GF-D8 (cell line): ENCODE measurements at places on chromosomes 2 and 18.

DNA sequence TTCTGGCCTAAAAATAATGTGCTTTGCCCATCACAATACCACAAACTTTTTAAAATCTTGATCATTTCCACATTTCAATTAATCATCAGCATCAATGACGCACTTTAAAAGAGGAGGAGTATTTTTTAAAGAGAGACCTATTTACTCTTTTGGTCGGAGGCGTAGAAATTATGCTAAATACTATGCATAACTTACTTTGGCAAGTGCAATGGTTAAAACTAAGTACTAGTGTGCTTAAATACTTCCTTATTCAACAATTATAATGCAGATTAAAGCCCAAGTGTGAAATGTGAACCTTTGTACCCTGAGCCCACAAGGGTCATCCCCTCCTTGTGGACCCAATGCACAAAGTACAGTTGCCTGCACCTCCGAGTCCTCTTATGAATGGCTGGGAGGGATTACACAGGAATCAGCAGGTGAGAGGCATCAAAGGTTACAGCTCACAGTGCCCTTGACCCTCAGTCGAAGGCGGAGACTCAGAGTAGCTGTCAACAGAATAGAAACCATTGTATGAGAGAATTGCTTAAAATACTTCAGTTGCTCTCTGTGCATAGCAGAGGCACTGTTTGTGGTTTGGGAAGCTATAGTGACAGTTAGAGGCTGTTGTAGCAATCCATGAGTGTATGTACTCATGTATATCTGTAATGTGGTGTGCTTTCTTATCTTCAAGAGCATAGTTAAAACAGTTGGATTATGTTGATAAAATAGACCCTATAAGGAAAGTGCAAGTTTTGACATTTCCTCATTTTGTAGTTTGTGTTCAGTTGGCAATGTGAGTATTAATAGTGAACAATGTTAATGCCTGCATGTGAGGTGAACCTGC, 151.7 kb upstream of the ITGA4 start:
- DNase-seq: peak; percentile 100

DNA sequence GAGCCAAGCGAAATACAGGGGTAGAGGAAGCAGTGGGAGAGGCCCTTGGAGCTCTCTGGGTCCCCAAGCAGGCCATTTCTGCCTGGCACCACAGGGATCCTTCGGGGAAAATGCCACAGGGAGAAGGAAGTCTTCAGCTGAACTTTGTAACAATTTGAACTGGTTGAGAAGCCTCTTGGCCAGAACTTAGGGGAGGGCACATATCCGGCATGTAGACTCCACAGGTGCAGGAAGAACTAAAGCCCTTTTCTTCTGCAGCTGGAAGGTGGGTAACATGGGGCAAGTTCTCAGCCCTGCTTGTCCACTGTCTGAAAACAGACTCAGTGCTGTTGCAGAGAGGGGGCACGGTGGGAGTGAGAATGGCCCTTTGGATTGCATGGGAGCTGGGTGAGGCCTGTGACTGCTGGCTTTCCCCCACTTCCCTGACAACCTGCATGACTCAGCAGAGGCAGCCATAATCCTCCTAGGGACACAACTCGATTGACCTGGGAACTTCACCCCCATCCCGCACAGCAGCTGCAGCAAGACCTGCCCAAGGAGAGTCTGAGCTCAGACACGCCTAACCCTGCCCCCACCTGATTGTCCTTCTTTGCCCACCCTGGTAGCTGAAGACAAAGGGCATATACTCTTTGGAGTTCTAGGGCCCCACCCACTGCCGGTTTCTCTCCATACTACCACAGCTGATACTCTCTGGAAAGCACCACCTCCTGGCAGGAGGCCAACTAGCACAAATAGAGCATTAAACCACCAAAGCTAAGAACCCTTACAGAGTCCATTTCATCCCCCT, 101.6 kb upstream of the FAM136A start:
- DNase-seq: no peak

DNA sequence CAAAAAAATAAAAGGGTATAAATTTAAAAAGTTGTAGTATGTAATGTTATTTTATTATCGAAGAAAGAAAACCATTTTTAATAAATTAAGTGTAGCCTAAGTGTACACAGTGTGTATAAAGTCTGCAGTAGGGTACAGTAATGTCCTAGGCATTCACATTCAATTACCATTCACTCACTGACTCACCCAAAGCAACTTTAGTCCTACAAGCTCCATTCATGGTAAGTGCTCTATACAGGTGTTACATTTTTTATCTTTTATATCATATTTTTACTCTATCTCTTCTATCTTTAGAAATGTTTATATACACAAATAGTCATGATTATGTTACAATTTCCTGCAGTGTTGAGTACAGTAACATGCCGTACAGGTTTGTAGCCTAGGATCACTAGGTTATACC, 59.5 kb downstream of the RABL2A start:
- no peak for DNase-seq

DNA sequence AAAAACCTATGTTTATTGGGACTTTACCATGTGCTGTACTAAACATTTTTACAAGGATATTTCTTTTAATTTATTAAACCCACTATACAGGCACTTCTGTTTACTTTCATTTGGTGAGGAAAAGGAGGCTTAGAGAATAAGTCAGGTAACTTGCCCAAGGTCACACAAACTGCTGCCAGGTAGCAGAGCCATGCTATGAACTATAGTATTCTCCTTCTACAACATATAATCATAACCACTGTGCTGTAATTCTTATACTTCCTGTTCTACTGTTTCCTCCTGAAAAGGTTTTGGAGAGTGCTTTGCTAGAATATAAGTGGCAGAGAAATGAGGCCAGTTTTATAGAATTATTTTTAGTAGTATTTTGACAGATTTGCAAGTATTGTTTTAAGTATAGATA, 29.5 kb downstream of the SLC39A10 start:
- DNase-seq: no peak

DNA sequence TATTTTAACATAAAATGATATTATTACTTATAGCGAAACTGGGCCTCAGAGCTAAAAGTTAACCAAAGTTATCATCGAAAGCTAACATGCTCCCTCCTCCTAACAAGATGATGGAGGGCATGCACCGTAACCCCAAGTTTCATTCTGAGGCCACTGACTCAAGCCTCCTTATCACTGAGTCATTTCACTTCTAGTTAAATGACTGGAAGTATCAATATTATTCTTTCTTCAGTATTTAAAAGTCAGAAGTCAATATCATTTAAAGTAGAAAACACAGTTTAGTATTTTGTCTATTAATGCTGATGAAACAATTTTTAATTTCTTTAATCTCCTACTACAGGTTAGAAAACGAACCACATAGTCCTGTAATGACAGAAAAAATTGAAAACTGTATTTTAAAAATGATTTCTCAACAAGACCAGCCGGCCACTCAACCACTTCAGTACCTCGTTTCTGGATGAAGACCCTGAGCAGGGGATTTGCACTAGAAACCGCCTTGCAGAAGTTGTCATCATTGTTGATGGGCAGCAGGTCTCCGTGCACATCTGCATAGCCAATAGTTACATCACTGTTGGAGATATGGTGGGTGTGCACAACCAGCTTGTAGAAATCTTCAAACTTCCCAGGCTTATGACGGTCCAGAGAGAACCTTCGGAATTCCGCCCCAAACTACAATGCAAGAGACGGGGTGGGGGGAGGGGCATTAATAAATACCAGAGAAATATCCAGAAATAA, 44.9 kb downstream of the PARD6G start:
- no peak for DNase-seq

GRCh38 chr2:70671092-70671675, 96.8 kb downstream of the ADD2 start:
- no peak for DNase-seq

- no peak for DNase-seq
Observed at GRCh38 chr2:105447476-105447875, 48.6 kb upstream of the FHL2 start.

- no peak for DNase-seq
Observed at GRCh38 chr2:36801088-36801487, 104.6 kb downstream of the VIT start.

GRCh38 chr2:179692043-179692442, 169.4 kb downstream of the ZNF385B start:
- DNase-seq: no peak

GRCh38 chr18:76721207-76721996, 101.0 kb upstream of the ZNF236 start:
- DNase-seq: no peak

DNA sequence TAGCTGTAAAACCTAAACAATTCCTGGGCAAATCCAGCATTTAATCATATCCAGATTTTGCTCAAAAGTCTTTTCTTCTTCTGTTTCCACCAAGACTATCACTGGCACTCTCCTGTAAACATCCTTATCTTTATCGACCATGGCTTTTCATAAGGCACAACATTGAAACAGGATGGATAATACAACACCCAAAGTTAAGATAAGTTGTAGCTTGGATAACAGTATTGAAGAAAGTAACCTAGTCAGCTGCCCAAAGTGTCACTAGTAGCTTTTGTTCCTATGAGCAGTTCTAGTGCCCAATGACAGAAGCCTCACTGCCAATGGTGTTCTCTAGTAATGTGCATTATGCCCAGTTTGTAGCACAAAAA, 22.3 kb downstream of the CCBE1 start:
- no peak for DNase-seq

DNA sequence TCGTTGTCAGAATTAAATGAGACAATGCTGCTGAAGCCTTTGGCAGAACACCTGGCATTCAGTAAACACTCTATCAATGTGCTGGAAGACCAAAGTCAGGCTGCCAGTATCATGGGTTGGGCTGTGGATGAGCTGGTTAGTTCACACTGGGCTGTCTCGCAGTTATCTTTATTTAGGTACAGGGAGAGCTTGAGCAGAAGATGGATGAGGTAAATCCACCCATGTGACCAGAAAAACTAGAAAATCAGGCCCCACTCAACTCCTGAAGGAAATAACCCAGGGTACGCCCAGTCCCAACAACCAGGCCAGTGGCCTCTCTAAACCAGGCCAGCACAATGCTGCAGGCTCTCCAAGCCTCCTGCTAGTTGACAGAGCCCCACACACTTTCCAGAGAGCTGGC, 330.3 kb downstream of the TNS1 start:
- no peak for DNase-seq

DNA sequence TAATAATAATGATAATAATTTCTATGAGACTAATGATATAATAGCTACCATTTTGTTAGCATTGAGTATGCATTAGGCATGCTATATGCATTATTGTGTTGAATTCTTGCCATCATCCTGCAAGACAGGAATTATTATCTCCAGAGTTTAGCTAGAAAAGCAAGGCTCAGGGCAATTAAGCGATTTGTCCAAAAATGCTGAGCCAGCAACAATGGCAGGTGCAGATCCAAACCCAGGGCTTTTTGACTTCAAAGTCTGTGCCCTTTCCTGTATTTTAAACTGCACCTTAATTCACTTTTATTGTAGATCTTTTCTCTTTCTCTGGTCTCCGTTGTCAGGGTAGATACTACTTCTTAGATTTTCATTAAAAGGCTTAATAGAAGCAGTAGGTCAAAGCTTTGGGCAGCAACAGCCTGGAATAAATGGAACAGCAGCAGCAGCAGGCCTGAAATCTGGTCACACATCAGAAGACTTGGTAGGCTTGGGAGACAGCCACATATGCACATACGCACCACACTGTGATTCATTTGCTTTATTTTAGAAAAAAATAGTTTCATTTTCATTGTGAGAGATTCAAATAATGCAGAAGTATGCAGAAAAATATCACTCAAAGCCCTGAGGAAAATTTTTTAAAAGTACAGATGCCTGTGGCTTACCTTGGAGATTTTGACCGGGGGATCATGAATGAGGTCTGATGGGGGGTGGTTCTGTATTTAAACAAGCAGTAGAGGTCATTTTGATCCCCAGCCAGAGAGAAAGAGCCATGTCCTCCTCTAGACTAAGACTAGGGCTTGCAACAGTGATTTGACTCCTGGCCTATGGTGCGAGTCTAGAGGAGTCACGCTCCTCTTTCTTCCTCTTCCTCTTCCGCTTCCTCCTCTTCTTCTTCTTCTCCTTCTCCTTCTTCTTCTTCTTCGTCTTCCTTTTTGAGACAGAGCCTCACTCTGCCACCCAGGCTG, 455.7 kb downstream of the TSN start:
- DNase-seq: no peak

GRCh38 chr2:236949089-236949905, 136.4 kb upstream of the COPS8 start:
- no peak for DNase-seq

DNA sequence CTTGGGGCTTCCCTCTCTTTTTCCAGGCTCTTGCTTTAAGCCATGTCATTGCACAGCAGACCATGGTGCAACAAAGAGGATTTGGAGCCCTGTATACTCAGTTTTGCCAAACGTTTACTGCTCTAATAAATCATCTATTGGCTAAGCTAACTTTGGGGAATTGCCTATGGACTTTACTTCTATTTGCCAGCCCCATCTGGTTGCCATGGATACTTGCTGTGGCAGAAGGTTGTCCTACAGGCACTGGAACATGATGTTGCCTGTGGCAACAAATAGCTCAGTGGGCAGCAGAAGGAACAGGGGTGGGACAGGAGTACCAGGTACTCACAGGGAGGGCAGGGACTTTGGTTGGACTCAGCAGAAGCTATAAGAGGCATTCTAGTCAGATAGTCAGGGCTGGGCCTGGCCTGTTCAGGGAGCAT, 129.7 kb downstream of the CCDC85A start:
- no peak for DNase-seq

GRCh38 chr18:58097121-58097906, 53.3 kb downstream of the NEDD4L start:
- DNase-seq: no peak

DNA sequence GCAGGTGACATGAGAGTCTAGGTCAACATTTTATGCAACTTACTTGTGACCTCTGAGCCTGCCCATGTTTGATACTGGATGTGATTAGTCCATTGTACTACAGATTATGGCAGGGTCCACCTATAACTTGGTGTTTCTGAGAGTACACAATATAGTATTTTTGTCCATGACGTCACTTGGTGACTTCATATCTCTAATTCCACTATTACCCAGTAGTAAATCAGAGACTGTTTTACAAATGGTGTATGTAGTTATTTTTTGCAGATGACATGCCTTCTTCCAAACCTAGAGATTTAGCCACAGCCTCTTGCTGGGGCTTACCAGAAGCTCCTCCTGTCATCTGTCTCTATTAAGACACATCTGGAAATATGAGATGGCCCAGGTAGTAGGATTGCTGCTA, 24.6 kb upstream of the TMX3 start:
- no peak for DNase-seq

GRCh38 chr2:104473546-104473945, 380.4 kb upstream of the POU3F3 start:
- DNase-seq: no peak

DNA sequence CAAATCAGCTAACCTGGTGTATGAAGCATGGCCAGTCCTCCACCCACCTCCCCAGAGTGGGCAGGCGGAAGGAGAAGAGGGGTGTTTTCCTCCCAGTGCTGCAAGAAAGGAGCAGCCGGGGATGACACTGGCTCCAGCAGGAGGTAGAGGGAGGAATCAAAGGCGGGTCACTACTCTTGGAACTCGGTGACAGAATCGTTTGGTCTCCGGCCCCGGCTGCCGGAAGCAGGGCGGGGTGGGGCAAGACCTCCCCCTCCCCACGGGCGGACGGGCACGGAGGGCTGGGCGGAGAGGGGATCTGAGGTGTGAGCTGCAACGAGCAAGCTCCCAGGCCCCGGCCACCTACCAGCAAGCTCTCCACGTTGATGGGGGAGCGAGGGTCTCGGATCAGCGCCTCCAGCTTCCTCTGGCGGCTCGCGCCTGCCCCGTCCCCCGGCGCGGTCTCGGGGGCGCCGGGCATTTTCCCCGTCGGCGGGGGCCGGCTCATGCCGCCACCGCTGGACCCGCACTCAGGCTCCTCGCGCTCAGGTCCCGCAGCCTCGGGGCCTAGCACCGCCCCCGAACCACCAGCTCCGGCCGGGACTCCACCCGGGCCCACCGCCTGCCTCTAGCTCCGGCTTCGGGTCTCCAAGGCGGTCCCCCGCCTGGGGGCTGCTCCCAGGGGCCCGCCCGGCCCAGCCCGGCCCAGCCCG, 640 bp downstream of the ROCK2 start:
- DNase-seq: no peak
